ENCODE measurements at places on chromosomes 2 and 18.
A peak's percentile ranks its signal among the peaks of the same experiment; 100 is the strongest.

GRCh38 chr2:230671117-230671516, 41.5 kb upstream of the CAB39 start:
- DNase-seq = no peak

DNA sequence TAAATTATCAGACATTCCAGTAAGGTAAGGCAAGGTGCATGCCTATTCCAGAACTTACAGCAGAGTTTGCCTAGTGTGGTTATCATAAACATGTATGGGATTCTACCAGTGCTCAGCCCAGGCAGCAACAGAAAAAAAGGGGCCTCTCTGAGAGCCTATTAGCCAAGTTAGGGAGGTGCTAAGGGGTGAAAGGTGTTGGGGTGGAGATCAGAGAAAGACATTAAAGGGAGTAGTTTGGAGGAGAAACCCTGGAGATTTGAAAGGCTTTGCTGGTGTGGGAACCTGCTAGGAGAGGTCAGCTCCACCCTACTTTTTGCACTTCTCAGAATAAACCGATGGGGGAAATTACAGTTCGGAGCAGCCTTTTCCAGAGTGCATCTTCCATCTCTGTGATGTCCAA, 2.9 kb downstream of the ARPC2 start:
- DNase-seq = no peak

- DNase-seq = no peak
These were observed 28.9 kb upstream of the MRPL33 start for GRCh38 chr2:27742571-27742970.

- DNase-seq = peak; percentile 28
These were observed 72.5 kb downstream of the DHRS9 start for GRCh38 chr2:169141713-169142352.

GRCh38 chr2:1883476-1883875, 139.2 kb upstream of the PXDN start:
- DNase-seq = no peak

DNA sequence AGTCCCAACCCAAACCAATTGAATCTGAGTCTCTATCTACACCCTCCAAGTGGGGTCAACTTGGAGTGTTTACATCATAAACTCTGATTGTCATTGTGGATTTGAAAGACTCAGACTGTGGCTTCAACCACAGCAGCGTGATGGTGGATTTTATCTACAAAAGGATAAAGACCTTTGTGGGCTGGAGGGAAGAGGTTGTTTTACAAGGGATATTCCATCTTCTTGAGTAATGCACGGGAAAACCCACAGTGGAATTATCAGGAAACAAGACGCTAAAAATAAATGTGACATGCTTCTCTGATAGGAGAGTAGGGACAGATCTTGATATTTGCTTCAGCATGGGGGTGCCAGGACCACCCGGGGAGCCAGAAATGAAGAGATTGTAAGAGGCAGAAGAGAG, 93.5 kb downstream of the LPIN1 start:
- DNase-seq = no peak

- no peak for DNase-seq
These were observed 2.2 kb downstream of the STON1 start for GRCh38 chr2:48532174-48532573.

- DNase-seq = no peak
These were observed 34.4 kb downstream of the ZFP36L2 start for GRCh38 chr2:43191947-43192516.

GRCh38 chr2:37201208-37201607, 4.9 kb downstream of the CEBPZOS start:
- no peak for DNase-seq

GRCh38 chr2:51335087-51336058, 303.4 kb upstream of the NRXN1 start:
- no peak for DNase-seq

GRCh38 chr2:196489371-196489770, 150.1 kb upstream of the CCDC150 start:
- DNase-seq = no peak

- DNase-seq = no peak
These were observed 94.8 kb upstream of the LTBP1 start for GRCh38 chr2:32851777-32852439.

DNA sequence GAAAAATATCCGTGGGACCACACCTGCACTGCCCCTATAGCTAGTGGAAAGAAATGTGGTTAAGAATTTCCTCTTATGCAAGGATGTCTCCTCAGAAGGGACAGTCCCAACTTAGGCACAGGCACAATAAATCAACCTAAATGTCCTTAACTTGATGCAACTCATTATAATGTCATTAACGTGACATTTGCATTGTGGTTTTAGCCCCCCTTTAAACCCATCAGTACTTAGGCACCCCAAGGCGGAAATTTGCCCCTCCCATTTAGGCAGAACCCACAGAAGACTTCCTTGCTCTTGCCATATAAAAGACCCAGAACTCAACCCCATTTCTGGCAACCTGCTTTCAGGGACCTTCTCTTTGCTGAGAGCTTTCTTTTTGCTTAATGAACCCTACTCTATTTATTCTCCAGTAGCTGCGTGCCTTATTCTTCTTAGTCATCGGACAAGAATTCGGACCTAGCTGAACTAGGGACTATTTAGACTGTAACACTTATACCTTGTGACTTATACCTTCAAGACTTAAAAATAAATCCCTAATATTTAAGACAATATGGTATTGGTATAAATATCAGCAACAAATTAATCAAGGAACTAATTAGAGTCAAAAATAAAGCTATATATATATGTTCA, 1281.6 kb upstream of the TMEFF2 start:
- DNase-seq = no peak

GRCh38 chr2:72940786-72941185, 23.5 kb downstream of the EMX1 start:
- no peak for DNase-seq

- no peak for DNase-seq
These were observed 20.1 kb downstream of the BCL11A start for GRCh38 chr2:60533101-60534051.

DNA sequence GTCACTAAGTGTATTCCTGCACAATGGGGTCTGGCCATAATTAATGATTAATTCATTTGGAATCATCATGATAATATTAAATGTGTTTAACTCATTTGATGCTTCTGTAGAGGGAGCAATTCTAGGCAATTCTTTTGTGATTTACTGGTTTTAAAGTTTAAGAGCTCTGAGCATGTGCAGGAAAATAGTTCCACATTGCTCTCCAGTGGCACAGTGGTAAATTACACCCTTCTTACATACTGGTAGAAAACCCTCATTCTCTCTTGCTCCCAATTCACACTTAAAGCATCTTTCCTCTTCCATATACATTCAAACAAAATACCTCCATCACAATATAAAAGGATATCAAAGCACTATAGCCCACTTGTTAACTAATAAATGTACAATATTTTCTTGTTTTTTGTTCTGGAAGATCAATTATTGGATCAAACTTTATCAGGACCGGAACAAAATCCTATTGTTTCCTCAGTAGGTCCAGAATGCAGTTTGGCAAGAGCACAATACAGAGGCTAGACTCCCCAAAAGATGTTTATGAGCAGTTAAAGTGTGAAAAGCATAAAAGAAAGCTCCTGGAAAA, 844.3 kb downstream of the MBD2 start:
- DNase-seq = no peak
